Stromal cell of bone marrow (primary cell): ENCODE measurements at places on chromosomes 3 and 15.
A peak's percentile ranks its signal among the peaks of the same experiment; 100 is the strongest.

DNA sequence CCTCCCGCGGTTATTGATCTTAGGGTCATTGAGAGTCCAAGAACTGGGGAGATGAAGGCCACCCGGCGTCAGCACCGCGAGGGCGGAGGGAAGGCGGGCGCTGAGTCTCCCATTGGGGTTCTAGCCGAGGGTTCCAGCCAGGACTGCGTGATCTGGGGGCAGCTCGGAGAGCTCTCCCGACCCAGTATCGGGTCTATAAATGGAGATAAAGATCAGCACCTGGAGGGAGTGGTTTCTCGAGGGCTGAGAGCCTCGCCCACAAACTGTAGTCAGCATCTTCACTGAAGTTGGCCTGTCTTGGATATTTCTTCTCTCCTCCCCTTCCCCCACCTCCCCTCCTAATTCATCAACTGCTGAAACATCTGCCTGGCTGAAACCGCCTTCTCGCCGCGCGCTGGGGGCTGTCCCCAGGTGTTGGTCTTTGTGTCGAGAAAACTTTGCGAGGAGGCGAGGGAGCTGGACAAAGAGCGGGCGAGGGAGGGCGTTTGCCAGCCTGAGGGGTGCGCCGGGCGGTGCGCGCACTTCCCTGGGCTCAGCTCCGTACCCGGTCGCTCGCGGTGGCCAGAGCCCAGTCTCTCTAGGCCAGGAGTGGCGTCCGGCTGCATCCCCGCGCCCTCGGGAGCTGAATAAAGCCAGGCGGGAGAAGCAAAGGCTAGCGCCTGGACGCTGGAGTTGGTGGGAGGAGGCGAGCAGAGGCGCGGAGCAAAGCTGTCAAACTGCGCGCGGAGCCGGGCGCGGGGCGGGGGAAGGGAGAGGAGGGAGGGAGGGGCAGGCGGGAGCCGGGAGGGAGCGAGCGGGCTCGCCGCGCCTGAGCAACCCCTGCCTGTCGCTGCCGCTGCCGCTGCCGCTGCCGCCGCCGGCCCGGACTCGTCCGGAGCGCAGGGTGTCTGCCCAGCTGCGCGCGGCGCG, at the start of gene ST8SIA2:
Gene ST8SIA2 (plus strand): TSS at position 811 of the 909 bp plus-strand sequence. CDS start 184 bp downstream, outside the sequence.
- DNase-seq = no peak

DNA sequence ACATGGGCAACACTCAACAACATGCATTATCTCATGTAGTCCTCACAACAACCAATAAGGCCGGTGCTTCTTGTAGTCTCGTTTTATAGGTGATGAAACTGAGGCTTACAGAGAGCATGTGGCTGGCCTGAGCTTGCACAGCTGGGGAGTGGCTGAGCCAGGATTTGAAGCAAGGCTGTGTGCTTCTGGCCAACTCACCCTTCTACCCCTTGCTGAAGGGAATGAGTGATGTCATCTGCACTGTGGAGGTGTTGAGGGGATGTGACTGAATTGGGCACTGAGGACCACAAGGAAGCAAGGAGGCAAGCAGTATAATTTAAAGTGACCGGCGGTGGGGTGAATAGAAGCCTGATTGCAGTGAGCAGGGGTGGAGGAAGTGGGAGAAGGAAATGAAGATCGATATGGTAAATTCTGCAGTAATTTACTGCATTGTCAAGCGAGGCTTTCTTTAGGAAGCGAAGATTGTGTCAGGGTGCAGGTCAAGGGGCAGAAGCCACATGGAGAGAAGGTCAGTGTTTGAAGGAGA, 62.3 kb downstream of the MINAR1 start:
- DNase-seq = no peak

DNA sequence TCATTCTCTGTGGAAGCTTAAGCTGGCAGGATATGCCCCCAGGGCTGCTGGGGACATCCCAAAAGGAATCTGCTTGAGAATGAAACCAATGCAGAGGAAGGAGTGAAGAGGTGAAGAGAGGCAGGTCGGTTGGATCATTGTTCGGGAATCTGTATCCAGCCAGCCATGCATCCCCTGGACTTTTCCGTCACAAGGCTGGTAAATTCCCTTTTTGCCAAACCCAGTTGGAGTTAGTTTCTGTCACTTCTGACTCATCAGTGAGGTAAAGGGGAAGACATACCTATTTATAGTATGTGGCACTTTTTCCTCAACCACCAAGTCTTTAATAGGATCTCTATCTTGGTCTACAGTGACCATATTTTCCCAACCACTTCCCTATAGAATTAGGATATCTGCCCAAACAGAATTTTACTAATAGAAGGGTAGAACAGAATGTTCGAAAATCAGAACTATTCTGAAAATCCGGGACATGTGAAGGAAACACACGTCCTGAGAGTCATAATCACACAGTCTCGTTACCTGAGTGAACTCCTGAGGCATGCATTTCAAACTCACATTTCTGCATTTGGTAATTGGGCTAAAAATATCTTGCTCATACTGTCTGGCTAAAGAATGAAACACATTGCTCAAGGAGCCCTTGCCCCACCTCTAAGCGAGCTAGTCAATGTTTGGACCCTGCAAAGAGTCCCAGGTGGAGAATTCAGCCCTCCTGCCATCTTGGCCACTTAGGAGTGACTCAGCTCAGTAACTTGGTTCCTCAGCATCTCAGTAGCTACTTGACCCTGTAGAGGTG, 289.7 kb upstream of the ADAMTS9 start:
- DNase-seq = no peak

DNA sequence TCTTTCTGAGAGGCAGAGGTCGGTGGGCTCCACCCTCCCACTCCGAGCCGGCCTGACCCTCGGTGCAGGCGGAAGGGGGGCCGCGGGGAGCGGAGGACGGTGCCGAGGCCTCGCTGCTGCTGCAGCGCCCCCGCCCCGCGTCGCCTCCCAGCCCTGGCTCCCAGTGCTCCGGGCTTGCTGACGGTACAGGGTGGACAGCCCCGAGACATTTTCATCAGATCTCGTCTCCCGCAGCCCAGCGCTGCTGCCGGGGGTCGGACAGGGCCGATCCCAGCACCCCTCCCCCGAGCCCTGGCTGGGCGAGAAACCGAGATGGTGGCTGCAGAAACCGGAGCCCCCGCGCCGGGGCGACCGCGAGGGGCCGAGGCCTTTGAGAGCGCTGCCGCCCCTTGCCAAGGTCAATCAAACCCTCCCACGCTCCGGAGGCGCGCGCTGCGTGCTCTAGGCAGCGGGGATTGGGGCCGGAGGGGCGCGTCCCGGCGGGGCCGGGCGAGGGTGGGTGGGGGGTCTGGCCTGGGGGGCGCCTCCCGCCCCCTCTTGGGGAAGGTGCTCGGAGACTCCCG, 42.5 kb downstream of the EPHB3 start:
- DNase-seq = no peak

DNA sequence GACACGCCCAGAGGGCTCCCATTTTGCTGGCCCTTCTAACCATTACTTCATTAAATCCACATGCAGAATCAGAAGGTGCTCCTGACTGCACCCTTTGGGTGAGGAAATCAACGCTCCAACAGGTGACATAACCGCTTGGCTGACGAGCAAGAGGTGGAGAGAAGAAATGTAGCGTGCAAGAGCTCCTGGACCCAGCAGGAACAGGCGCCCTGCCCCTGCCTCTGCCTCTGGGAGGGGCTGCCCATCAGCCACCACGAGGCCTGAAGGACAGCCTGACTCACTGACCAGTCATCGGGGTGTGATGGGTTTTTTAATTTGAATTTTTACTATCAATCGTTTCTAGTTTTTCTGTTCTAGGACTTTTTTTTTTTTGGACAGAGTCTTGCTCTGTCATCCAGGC, 218.2 kb downstream of the ADAMTS17 start:
- DNase-seq = peak; percentile 52
